ENCODE measurements at places on chromosomes 13 and 19. TPM values are rescaled to one million over a fixed set of nuclear protein-coding genes. Genes with fewer than 3 reads are reported as not detected.

- peak; percentile 79 for DNase-seq
Observed at GRCh38 chr19:3034656-3035541, 5.8 kb upstream of the TLE2 start.

GRCh38 chr19:7415163-7415856 is 66.6 kb downstream of the ARHGEF18 start:
- peak; percentile 73 for DNase-seq

- no peak for DNase-seq
Observed at GRCh38 chr13:99572921-99573320, 71.6 kb downstream of the TM9SF2 start.

- no peak for DNase-seq
Observed at GRCh38 chr19:50549927-50550593, 18.2 kb downstream of the LRRC4B start.

DNA sequence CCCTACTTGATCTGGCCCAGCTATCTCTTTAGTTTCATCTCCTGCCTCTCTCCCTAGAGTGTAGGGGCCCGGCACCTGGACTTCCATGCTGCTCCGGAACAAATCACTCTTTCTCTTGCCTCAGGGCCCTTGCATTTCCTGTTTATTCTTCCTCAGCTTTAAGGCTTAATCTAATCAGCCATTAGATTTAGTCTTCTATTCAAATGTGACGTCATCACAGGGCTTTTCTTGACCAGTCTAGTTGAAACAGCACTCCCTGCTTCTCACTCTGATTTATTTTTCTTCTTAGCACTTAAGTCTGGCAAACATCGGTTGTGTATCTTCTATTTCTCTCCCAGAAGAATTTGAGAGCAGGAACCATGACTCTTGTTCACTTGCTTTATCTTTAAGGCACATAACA is 564.1 kb downstream of the EFNB2 start:
- no peak for DNase-seq

Gene ZNF616
- total RNA-seq, result 17.5 TPM

Gene SOX21
- total RNA-seq, result not detected
